T-helper 2 cell treated with Interferon-gamma antibody and Interleukin-4, amounts not matched to agents 5 μg/mL and 100 μg/mL, for 36 hours (primary cell): ENCODE measurements at places on chromosomes 2 and 18.

DNA sequence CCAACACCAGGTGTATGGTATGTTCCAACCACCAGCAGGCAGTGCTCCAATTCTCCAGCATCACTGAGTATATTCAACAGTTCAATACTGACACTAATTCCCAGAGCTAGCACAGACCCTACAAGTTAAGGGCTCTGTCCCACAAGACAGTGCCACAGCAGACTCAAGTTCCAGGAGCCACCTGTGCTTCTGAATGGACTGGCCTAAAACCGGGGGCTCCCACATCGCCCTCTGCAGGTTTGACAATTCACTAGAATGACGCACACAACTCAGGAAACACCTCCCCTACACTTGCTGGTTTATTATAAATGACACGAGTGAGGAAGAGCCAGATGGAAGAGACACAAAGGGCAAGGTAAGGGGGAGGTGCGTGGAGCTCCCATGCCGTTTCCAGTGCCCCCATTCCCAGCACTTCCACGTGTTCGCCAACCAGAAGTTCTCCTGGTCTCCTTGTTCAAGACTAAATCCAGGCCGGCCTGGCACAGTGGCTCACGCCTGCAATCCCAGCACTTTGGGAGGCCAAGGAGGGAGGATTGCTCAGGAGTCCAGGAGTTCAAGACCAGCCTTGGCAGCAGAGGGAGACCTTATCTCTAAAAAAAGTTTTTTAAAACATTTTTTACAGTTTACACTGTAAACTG is 12.2 kb upstream of the ATP6V1B1 start:
- no peak overlapping the region for H3K4me3 ChIP-seq
- no peaks in the 10 kb centered on the region for H3K4me1 ChIP-seq
- H3K27ac ChIP-seq, result no peak overlapping the region
- peaks cover 5% of the 10 kb centered on the region for H3K27me3 ChIP-seq
- no peaks in the 10 kb centered on the region for H3K36me3 ChIP-seq

GRCh38 chr18:37532917-37533316 is 32.7 kb downstream of the CELF4 start:
- no peak overlapping the region for H3K4me3 ChIP-seq
- H3K27me3 ChIP-seq, result no peaks in the 10 kb centered on the region
- no peak overlapping the region for H3K27ac ChIP-seq
- no peak for DNase-seq
- H3K36me3 ChIP-seq, result no peaks in the 10 kb centered on the region
- no peaks in the 10 kb centered on the region for H3K4me1 ChIP-seq

- H3K4me1 ChIP-seq, result no peaks in the 10 kb centered on the region
- DNase-seq, result no peak
- H3K4me3 ChIP-seq, result no peak overlapping the region
- H3K36me3 ChIP-seq, result no peaks in the 10 kb centered on the region
Observed at GRCh38 chr2:240963065-240963867, 35.2 kb upstream of the SNED1 start.

- H3K4me3 ChIP-seq, result peak overlapping the region; percentile 74
- peaks cover 43% of the 10 kb centered on the region for H3K4me1 ChIP-seq
- H3K27me3 ChIP-seq, result no peaks in the 10 kb centered on the region
- DNase-seq, result no peak
Observed at GRCh38 chr2:64213532-64214275, 69.5 kb upstream of the PELI1 start.

DNA sequence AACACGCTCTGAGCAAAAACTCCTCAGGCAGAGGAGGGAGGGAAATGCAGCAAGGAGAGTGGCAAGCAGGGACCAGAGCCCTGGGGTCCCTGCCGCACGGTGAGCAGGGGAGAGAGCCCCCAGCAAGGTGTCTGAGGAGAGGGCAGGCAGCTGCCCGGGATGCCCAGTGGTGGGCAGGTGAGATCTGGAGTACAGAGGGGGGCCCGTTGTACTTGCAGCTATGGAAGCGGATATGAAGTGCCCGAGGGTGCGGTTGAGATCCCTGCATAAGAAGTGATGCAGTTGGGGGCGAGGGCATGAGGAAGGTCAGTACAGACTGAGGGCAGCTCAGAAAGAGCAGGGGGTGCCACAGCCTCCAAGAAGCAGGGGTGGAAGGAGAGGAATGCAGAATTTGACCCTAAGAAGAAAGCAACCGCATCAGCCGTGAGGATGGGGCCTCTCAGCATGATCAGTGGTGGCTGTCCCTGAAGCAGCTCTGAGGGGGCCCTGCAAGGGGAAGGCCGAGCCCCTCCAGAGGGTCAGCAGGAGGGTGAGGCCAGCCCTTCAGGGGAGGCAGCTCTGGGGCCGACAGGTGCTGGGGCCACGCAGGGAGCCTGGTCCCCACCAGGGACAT is 29.4 kb downstream of the MTERF4 start:
- no peaks in the 10 kb centered on the region for H3K4me1 ChIP-seq
- H3K4me3 ChIP-seq, result no peak overlapping the region
- H3K27ac ChIP-seq, result no peak overlapping the region
- H3K27me3 ChIP-seq, result no peaks in the 10 kb centered on the region
- H3K36me3 ChIP-seq, result peaks cover 2% of the 10 kb centered on the region
- no peak for DNase-seq

DNA sequence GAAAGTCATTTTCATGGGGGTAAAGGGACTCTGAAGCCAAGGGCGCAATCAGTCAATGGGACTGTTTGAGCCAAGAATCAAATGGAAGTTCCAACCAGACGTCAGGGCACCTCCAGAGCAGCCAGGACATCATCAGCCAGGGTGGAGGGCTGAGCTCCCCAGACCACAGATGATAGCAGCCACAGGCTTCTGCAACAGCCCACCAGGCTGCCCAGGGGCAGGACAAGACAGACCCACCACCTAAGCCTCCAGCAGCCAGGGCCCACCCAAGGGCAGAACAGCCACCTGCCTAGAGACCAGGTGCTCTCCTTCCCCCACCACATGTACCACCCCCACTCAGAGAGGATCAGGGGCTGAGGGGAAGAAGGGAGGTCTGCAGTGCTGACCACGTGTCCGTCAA is 53.8 kb upstream of the SLC66A3 start:
- H3K4me1 ChIP-seq, result peaks cover 34% of the 10 kb centered on the region
- H3K27me3 ChIP-seq, result peaks cover 47% of the 10 kb centered on the region

DNA sequence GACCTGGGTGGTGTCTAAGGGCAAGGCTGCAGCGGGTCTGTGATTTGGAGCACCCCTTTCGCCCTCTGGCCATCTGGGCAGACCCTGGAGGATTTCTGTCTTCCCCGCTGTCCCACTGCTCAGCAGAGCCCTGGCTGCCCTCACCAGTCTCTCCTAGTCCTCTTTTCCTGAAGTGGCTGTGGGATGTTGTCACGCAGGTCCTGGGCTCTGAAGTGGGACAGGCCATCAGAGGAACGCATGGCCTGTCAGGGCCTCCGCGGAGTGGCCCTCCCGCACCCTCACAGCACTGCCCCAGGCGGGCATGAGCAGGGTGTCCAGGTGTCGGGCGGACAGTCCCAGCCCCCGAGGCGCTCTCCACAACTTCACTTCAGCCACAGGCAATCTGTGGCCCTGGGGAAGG is 1.1 kb upstream of the TMEM185B start:
- H3K27me3 ChIP-seq, result no peaks in the 10 kb centered on the region
- peaks cover 67% of the 10 kb centered on the region for H3K4me1 ChIP-seq
- H3K36me3 ChIP-seq, result peaks cover 62% of the 10 kb centered on the region
- DNase-seq, result no peak

DNA sequence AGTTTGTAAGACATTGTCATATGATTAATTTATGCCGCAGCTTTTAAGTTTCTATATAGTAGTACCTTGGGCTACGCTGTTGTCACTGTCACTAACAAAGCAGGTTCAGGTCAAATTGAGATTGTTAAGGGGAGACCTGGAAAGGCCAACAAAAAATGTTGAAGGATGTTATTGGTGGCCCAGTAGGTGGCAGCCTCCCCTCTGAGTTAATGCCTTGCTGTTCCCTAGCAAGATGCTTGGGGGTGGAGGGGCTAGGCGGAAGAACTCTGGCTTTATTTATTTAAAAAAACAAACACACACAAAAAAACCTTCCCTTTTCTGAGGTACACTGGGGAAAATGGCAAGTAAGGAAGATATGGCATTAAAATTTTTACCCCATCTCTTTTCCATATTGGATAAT is 128.3 kb upstream of the ATP5MC3 start:
- peaks cover 23% of the 10 kb centered on the region for H3K27me3 ChIP-seq
- no peak overlapping the region for H3K4me3 ChIP-seq
- no peaks in the 10 kb centered on the region for H3K4me1 ChIP-seq
- H3K36me3 ChIP-seq, result no peaks in the 10 kb centered on the region

GRCh38 chr2:130891966-130892365 is 55.3 kb downstream of the ARHGEF4 start:
- no peak overlapping the region for H3K27ac ChIP-seq
- H3K36me3 ChIP-seq, result no peaks in the 10 kb centered on the region
- DNase-seq, result no peak
- no peaks in the 10 kb centered on the region for H3K4me1 ChIP-seq

- no peak overlapping the region for H3K4me3 ChIP-seq
- no peak overlapping the region for H3K27ac ChIP-seq
- H3K36me3 ChIP-seq, result no peaks in the 10 kb centered on the region
- no peak for DNase-seq
- H3K4me1 ChIP-seq, result no peaks in the 10 kb centered on the region
- H3K27me3 ChIP-seq, result no peaks in the 10 kb centered on the region
Observed at GRCh38 chr18:69383186-69383585, 17.5 kb upstream of the DOK6 start.

DNA sequence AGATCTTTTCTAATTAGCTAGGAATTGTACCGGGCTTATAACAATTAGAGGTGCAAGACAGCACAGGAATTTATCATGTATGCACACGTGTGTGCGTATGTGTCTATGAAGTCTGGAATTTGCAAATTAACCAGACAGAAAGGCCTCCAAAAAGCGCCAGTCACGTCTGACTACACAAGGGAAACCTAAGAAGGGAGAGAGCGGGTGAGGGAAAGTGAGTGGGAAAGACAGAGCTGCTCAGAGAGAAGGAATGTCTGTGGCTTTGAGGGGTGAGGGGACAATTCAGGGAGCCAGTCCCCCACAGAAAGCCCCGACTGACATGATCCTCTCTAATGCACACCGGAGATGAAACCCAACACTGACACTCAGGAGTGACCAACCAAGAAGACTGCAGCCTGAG is 197.7 kb upstream of the SH3BP4 start:
- no peaks in the 10 kb centered on the region for H3K36me3 ChIP-seq
- no peak for DNase-seq
- H3K27me3 ChIP-seq, result no peaks in the 10 kb centered on the region
- H3K4me3 ChIP-seq, result no peak overlapping the region
- H3K27ac ChIP-seq, result no peak overlapping the region
- H3K4me1 ChIP-seq, result no peaks in the 10 kb centered on the region

DNA sequence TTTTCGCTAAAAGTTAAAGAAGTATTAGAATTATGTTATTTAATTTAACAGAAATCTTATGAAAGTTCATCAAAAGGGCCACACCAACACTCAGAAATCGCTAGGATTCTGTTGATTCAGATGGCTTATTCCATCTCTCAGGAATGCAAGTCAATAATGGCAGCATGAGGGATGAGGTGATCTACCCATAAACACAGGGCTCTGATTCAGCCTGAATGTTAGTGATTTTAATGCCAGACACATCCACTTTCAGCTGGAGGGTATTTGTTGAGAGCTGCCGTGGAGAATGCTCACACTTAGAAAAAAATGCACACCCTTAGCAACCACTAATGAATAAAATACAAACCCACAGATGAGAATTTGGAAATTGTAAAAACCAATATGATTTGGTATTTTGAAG is 173.3 kb upstream of the ERBB4 start:
- H3K36me3 ChIP-seq, result no peaks in the 10 kb centered on the region
- H3K27ac ChIP-seq, result no peak overlapping the region
- DNase-seq, result no peak
- H3K27me3 ChIP-seq, result no peaks in the 10 kb centered on the region
- no peak overlapping the region for H3K4me3 ChIP-seq

GRCh38 chr18:49652881-49653724 is 91.2 kb downstream of the LIPG start:
- H3K4me1 ChIP-seq, result no peaks in the 10 kb centered on the region
- no peak overlapping the region for H3K4me3 ChIP-seq
- H3K27ac ChIP-seq, result no peak overlapping the region
- peaks cover 3% of the 10 kb centered on the region for H3K27me3 ChIP-seq
- H3K36me3 ChIP-seq, result no peaks in the 10 kb centered on the region

- DNase-seq, result no peak
- no peaks in the 10 kb centered on the region for H3K4me1 ChIP-seq
- H3K27me3 ChIP-seq, result no peaks in the 10 kb centered on the region
- H3K4me3 ChIP-seq, result no peak overlapping the region
Observed at GRCh38 chr2:5926871-5927512, 234.8 kb downstream of the SOX11 start.

GRCh38 chr2:112869258-112869842 is 32.8 kb upstream of the IL1B start:
- H3K27ac ChIP-seq, result no peak overlapping the region
- no peak overlapping the region for H3K4me3 ChIP-seq
- H3K4me1 ChIP-seq, result peaks cover 8% of the 10 kb centered on the region
- H3K36me3 ChIP-seq, result no peaks in the 10 kb centered on the region
- no peak for DNase-seq
- peaks cover 35% of the 10 kb centered on the region for H3K27me3 ChIP-seq

GRCh38 chr2:62845256-62845655 is 139.7 kb downstream of the EHBP1 start:
- peaks cover 3% of the 10 kb centered on the region for H3K36me3 ChIP-seq
- no peak for DNase-seq
- no peak overlapping the region for H3K4me3 ChIP-seq
- no peak overlapping the region for H3K27ac ChIP-seq
- H3K4me1 ChIP-seq, result no peaks in the 10 kb centered on the region
- H3K27me3 ChIP-seq, result no peaks in the 10 kb centered on the region

- H3K27me3 ChIP-seq, result no peaks in the 10 kb centered on the region
- H3K27ac ChIP-seq, result peak overlapping the region; percentile 79
- no peak for DNase-seq
- H3K4me3 ChIP-seq, result peak overlapping the region; percentile 69
- H3K4me1 ChIP-seq, result peaks cover 72% of the 10 kb centered on the region
Observed at GRCh38 chr2:224938651-224939182, 103.6 kb downstream of the DOCK10 start.

GRCh38 chr18:21452276-21452780 is 148.2 kb downstream of the ESCO1 start:
- H3K4me1 ChIP-seq, result no peaks in the 10 kb centered on the region
- no peaks in the 10 kb centered on the region for H3K36me3 ChIP-seq
- no peak for DNase-seq
- H3K27me3 ChIP-seq, result peaks cover 12% of the 10 kb centered on the region
- H3K27ac ChIP-seq, result no peak overlapping the region

GRCh38 chr18:21004726-21005125 is 106.9 kb downstream of the ROCK1 start:
- H3K27me3 ChIP-seq, result no peaks in the 10 kb centered on the region
- peaks cover 37% of the 10 kb centered on the region for H3K36me3 ChIP-seq
- no peak for DNase-seq
- no peak overlapping the region for H3K4me3 ChIP-seq

- H3K4me1 ChIP-seq, result no peaks in the 10 kb centered on the region
- H3K4me3 ChIP-seq, result no peak overlapping the region
- H3K27ac ChIP-seq, result no peak overlapping the region
- no peaks in the 10 kb centered on the region for H3K36me3 ChIP-seq
Observed at GRCh38 chr2:118658596-118659198, 188.8 kb downstream of the EN1 start.

GRCh38 chr18:54100466-54100865 is 124.0 kb downstream of the MBD2 start:
- H3K4me1 ChIP-seq, result no peaks in the 10 kb centered on the region
- DNase-seq, result no peak
- no peak overlapping the region for H3K27ac ChIP-seq
- peaks cover 11% of the 10 kb centered on the region for H3K27me3 ChIP-seq
